Muscle of arm (tissue), 14 donors: ENCODE measurements at places on chromosomes 1 and 21.

- DNase-seq = no peak
Observed at GRCh38 chr1:209769971-209770370, 14.1 kb downstream of the TRAF3IP3 start.

DNA sequence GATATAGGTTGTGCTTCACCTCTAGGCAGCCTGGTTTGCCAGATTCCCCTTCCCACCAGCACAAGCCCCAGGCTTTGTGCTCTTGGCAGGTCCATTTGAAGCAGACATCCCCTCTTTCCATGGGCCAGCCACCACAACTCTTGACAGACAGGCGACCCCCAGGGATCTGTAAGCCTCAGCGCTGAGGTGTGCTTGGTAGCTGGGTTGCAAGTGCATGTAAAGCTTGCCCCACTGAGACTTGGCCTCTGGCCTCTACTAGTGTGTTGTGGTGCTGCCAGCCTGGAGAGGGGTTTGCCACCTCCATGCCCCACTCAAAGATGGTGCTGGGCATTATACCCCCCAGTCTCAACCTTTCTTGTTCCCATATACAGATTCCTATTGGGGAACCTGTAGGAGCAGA is 103.9 kb downstream of the HMCN1 start:
- no peak for DNase-seq

- DNase-seq = no peak
Observed at GRCh38 chr1:66090859-66091457, 298.3 kb downstream of the PDE4B start.

GRCh38 chr1:12456979-12457378 is 161.0 kb downstream of the DHRS3 start:
- DNase-seq = no peak

DNA sequence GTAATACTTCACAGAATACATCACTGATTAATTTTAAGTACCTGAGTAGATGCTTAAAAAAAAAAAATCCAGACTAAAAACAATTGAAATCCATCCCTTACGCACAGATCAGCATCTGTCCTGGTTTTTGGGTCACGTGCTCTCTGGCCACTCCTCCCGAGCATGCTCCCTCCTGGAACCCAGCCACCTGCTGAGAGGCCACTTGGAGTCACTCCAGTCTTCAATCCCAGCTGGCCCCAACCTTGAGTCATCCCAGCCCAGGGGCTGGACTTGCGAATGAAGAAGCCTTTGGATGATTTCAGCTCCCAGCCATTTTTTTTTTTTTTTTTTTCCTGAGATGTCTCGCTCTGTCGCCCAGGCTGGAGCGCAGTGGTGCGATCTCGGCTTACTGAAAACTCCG is 8.9 kb downstream of the MAP1LC3C start:
- DNase-seq = peak; percentile 95
